ENCODE measurements at places on chromosomes 13 and 19.
A peak's percentile ranks its signal among the peaks of the same experiment; 100 is the strongest.

- no peak for DNase-seq
Observed at GRCh38 chr13:19810151-19810550, 27.4 kb upstream of the PSPC1 start.

DNA sequence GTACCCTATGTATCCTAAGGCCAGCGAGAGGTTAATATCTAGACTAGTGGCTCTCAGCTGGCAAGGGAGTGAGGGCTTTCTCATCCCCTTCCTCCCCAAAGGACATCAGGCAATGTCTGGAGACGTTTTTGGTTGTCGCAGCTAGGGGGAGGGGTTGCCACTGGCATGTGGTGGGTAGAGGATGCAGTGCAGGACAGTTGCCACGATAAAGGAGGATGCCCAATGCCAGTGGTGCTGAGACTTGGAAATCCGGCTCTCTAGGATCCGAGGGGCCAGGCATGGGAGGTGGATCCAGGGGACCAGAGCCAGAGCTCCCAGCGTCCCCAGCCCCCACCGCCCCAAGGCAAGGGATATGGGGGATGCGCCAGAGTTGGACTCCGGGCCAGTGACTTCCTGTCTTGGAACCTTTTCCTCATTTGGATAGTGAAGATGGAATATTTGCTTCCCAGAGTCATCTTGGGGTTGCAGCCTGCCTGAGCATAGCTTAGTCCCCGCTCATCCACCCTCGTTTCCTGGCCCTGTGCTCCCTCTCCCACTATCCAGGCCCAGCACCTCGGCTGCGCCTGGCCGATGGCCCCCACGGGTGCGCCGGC lies 4.9 kb downstream of the SSC5D start:
- no peak for DNase-seq

- DNase-seq: no peak
Observed at GRCh38 chr13:51800486-51800885, 3.5 kb downstream of the DHRS12 start.

DNA sequence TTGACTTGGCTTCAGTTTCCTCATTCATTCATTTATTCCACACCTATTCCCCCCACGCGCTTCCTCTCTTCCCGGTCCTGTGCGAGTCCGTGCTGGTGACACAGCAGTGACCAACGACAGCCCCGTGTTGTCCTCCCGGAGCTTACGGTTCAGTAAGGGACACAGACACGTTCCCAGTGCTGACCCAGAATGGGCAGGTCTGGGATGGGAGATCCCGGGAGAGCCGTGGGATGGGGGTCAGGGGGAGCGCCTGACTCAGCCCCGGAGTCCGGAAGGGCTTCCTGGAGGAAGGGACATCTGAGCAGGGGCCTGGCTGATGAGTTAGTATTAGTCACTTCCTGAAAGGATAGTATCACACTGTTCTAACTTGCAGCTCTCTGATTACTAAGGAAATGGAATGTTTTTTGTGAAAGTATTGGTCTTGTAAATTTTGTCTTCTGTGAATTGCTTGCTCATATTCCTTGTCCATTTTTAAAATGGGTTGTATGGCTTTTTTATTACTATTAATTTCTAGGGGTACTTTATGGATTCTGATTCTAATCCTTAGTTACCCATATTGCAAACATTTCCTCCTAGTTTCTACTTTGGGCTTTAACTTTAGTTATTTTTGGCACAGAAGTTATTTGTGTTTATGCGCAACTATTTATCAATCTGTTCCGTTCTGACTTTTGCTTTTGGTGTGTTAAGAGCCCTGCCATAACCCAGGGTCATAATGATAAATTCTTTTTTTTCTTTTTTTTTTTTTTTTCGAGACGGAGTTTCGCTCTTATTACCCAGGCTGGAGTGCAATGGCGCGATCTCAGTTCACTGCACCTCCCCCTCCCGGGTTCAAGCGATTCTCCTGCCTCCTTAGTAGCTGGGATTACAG lies 708 bp upstream of the ERCC1 start:
- DNase-seq: peak; percentile 50

- DNase-seq: no peak
Observed at GRCh38 chr13:40453351-40454021, 213.0 kb downstream of the FOXO1 start.

GRCh38 chr19:35144600-35145436 lies 1.8 kb downstream of the FXYD7 start:
- no peak for DNase-seq

DNA sequence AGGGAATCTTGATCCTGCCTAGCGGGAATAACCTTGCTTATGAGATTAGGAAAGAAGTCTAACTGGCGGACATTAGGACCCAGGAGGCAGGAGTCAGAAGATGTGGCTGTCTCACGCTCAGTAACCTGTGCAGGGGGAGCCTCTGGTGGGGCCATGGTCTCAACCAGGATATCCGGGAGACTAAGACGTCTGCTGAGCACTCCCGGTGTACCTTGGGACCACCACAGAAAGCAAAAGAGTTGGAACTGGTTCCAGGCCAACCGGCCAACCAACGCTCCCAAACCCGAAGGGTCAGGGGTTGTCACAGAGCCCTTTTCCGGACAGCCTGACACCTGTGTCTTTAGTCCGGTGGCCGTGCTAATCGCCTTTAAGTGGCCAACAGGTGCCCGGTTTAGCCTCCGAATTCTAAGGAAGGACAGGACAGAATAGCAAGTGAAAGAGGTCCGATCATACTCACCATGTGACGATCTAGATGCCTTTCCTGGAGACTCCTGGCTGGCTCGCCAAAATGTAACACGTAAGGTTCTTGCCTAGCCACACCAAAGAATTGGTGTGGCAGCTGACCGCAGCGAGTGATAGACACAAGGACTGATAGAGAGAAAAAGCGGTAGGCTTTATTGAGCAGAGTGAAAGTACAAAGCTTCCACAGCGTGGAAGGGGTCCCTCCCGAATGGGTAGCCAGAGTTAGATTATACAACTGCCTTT lies 103.9 kb upstream of the DIAPH3 start:
- DNase-seq: no peak

Data from MM.1S (cell line).